Suppressor macrophage treated with lipopolysaccharide for 1 hour (primary cell): ENCODE measurements at places on chromosomes 16 and 17.

DNA sequence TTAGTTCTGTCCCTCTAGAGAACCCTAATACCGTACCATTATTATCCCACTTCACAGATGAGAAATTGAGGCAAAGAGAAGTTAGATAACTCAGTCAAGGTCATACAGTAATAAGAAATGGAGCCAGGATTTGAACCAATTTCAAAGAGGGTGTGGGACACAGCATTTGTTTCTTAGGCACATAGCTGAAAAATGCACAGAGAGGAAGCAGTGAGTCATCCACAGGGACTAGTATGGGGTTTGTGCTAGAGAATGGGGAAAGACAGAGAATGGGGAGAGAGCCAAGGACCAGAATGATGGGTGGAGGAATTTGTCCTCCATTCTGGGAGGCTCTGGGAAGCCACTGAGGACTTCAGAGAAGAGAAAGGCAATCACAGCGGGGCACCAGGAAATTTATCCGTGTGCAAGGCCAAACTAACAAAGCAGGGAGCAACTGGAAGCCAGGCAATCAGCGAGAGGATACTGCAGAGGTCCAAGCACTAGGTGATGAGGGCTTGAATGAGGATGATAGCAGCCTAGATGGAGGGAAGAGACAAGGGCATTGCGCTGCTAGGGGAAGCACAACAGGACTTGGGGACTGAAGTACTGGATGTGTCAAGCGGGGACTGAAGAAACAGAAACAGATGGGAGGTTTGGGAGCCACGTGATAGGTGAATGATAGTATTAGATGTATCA is 78.1 kb upstream of the ZFHX3 start:
- peak; percentile 79 for DNase-seq

- DNase-seq = no peak
Observed at GRCh38 chr17:82678265-82678891, 20.1 kb downstream of the RAB40B start.

- DNase-seq = no peak
Observed at GRCh38 chr17:73184136-73184993, 8.5 kb upstream of the COG1 start.

DNA sequence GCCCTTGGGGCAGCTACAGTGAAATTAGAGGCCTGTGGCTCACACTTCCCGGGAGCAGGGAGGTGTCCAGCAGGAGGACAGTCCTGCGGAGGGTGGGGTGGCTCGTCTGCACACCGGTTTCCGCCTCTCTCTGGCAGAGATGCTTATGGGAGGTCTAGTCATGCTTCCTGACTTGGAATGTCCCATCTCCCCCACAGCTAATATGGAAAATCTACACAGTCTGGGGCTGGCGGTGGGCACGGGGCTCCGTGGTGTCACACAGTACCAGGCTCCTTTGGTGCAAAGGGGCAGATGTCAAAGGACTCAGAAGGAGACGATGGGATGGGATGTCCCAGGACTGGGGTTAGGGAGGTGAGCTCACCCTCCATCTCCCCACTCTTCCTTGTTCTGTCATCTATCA is 44.1 kb upstream of the DOC2B start:
- no peak for DNase-seq

GRCh38 chr17:79914813-79915740 is 75.8 kb upstream of the CBX4 start:
- no peak for DNase-seq

DNA sequence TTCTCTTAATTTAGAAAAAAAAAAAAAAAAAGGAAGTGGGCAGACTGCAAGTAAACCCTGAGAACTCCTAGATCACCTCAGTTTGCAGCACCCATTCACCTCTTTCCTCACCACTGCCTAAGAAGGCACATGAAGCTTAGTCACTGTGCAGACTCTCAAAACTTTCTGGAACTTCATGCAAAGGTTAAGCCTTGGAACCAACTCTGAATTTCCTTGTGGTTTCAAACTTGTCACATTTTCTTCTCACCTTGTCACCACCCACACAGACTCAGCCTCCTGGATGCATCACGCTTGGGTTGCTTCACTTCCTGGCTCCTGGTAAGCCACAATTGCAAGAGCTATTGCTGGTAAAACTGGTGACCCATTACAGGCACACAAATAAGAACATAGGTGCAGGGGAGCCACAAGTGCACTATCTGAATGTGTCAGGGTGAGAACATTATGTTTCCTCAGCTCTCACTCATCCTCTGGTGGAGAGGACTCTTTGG is 15.0 kb upstream of the CPD start:
- peak; percentile 30 for DNase-seq

GRCh38 chr16:84833542-84834402 is 14.0 kb downstream of the CRISPLD2 start:
- no peak for DNase-seq
